ENCODE measurements at places on chromosomes 7 and 10. TPM values are rescaled to one million over a fixed set of nuclear protein-coding genes. Genes with fewer than 3 reads are reported as not detected.

BAZ1B gene
- 69.0 TPM for total RNA-seq

CLRN3 gene
- not detected for total RNA-seq

CALHM3 gene
- total RNA-seq = not detected

ITIH5 gene
- total RNA-seq = 31.3 TPM

DLD gene
- total RNA-seq = 140 TPM

CALHM1 gene
- total RNA-seq = not detected

UMAD1 gene
- total RNA-seq = 39.4 TPM

OIT3 gene
- not detected for total RNA-seq

SFRP4 gene
- 21.8 TPM for total RNA-seq

LZTS2 gene
- 95.0 TPM for total RNA-seq

COL1A2 gene
- total RNA-seq = 71.2 TPM

CTBP2 gene
- total RNA-seq = 132 TPM

JCAD gene
- total RNA-seq = 38.5 TPM

NPFFR1 gene
- total RNA-seq = 0.13 TPM

SLC18A3 gene
- total RNA-seq = not detected

HDAC9 gene
- total RNA-seq = 7.7 TPM

HOXA5 gene
- total RNA-seq = 4.0 TPM

HERC4 gene
- total RNA-seq = 58.6 TPM

ELN gene
- 46.8 TPM for total RNA-seq

HOGA1 gene
- total RNA-seq = 0.78 TPM

LLCFC1 gene
- total RNA-seq = not detected

TAS2R40 gene
- total RNA-seq = not detected

ERVW-1 gene
- not detected for total RNA-seq

GJC3 gene
- not detected for total RNA-seq

STEAP2 gene
- total RNA-seq = 28.9 TPM

MYH16 gene
- not detected for total RNA-seq

GBX1 gene
- not detected for total RNA-seq

FAM237B gene
- total RNA-seq = not detected

RBP3 gene
- not detected for total RNA-seq

DDC gene
- not detected for total RNA-seq

PROSER2 gene
- total RNA-seq = 11.5 TPM

STEAP4 gene
- 78.5 TPM for total RNA-seq

MYO3A gene
- 2.9 TPM for total RNA-seq

CH25H gene
- total RNA-seq = 0.44 TPM

PTPN20 gene
- total RNA-seq = 5.8 TPM

PAOX gene
- total RNA-seq = 3.5 TPM

PRSS2 gene
- not detected for total RNA-seq

MCM10 gene
- total RNA-seq = 0.24 TPM

ADRB1 gene
- 1.7 TPM for total RNA-seq

KCNMA1 gene
- 5.1 TPM for total RNA-seq

CC2D2B gene
- total RNA-seq = 2.0 TPM

CAMK1D gene
- 16.8 TPM for total RNA-seq

NPTX2 gene
- total RNA-seq = 4.2 TPM

EZH2 gene
- total RNA-seq = 0.94 TPM

ZNF117 gene
- 20.3 TPM for total RNA-seq

ZNF680 gene
- 86.1 TPM for total RNA-seq

CHAT gene
- total RNA-seq = not detected

ZNF804B gene
- 49.1 TPM for total RNA-seq

XRCC2 gene
- total RNA-seq = 1.6 TPM

GNG11 gene
- total RNA-seq = 10.7 TPM

FRAT1 gene
- total RNA-seq = 8.7 TPM

DRGX gene
- not detected for total RNA-seq

RBP4 gene
- 5.5 TPM for total RNA-seq

CLDN4 gene
- total RNA-seq = 178 TPM

AKR1C1 gene
- 73.8 TPM for total RNA-seq

Measured in thyroid gland (tissue), 4 donors.